ENCODE measurements at places on chromosomes 6 and 20.

- no peak within 1 kb of the TSS for H3K27ac ChIP-seq
- peaks cover 36% of the 10 kb centered on the region for H3K4me1 ChIP-seq
Observed at GRCh38 chr6:1311400-1312202, at the start of gene FOXQ1. Gene FOXQ1, plus strand, starts transcription at chr6:1312098. Its CDS starts 607 bp downstream, at chr6:1312705.

- H3K4me1 ChIP-seq, result no peaks in the 10 kb centered on the region
- H3K36me3 ChIP-seq, result no peaks in the 10 kb centered on the region
- H3K27me3 ChIP-seq, result no peaks in the 10 kb centered on the region
- H3K4me3 ChIP-seq, result no peak overlapping the region
Observed at GRCh38 chr6:115573861-115574260, 486.8 kb downstream of the FRK start.

GRCh38 chr20:6122873-6123648, at the start of gene FERMT1:
Gene FERMT1, minus strand, starts transcription at chr20:6123030. Its CDS starts 3,476 bp downstream, at chr20:6119554.
- peak; percentile 40 for DNase-seq
- H3K27me3 ChIP-seq, result peaks cover 22% of the 10 kb centered on the region
- H3K36me3 ChIP-seq, result no peaks in the 10 kb centered on the region
- peak within 1 kb of the TSS; percentile 48 for H3K27ac ChIP-seq

DNA sequence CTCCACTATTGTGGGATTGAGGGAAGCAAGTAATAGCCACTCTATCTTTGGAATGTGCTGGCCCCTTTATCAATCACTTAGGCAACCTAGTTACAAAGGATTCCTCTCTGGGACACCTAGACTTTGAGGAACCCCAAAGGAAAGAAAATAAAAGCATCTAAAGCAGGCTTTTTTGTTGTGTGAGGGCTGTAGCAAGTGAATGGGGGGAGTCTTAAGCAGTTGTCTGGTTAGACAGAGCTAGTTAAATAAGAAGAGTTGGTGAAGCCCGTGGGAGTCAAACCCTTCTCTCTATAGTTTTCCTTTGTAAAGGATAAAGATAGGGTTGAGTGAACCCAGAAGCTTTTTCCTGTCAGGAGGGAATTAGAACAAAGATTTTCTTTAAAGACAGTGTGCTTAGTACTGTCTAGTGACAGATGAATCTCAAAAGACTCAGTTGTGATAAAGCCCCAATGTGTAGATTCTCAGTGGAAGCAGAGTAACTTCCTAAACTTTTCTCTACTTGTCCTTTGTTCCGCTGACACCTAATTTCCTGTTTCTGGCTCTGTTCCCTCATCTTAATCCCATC, 63.3 kb downstream of the HDGFL1 start:
- no peak overlapping the region for H3K4me3 ChIP-seq
- no peak overlapping the region for H3K27ac ChIP-seq
- H3K36me3 ChIP-seq, result no peaks in the 10 kb centered on the region
- no peak for DNase-seq
- H3K27me3 ChIP-seq, result no peaks in the 10 kb centered on the region
- H3K4me1 ChIP-seq, result peaks cover 28% of the 10 kb centered on the region

DNA sequence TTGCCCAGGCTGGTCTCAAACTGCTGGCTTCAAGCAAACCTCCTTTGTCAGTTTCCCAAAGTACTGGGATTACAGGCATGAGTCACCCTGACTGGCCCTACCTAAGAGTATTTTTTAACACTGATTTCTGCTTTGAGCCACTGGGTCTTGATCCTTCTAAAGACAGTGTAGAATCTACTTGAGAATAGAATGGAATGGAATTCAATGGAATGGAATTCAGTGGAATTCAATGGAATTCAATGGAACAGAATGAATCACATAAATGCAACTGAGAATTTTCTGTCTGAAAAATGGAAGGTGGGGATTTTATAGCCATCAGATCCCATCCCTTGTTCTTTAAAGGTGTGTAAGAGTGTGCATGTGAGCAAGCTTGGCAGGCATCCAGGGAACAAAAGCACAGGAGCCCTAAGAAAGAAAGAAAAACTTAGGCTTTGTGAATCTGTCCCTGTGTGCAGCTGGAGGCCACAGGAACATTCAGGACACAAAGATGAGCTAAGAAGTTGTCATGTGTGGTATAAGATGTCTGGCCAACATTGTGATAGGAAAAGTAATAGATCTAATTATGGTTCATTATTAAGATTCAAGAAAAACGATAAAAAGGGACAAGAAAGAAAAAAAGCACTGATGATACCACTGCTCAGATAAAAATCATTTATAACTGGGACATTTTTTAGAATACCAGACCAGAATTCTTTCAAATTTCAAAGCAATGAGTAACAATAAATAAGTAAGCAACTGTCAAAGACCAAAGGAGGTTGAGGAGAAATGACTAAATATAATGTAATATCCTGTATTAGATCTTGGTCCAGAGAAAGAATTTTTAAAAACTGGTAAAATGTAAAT, 681.0 kb upstream of the GJE1 start:
- H3K4me3 ChIP-seq, result no peak overlapping the region
- no peaks in the 10 kb centered on the region for H3K4me1 ChIP-seq
- no peaks in the 10 kb centered on the region for H3K27me3 ChIP-seq
- DNase-seq, result no peak

DNA sequence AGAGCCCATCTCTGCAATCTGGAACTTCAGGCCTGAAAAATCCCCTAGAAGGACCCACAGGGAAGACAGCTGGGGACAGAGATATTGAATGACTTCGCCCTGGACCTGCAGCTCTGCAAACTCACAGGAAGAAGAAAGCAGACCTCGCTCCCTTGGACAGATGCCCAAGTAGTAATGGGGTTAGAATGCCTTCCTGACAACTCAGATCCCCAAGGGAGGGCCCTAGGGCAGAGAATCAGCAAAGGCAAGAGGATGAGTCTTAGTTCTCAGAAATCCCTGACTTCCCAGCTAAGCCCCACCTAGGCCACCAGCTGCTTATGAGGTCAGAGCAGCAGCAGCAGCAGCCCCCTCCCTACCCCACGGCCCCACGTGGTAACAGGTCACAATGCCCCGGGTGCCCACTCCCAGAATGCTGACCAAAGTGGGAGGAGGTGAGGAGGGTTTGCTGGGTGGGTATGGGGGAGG, at the start of gene C20orf141:
C20orf141 (plus strand) TSS at position 401 of the 465 bp plus-strand sequence. CDS start 198 bp downstream, outside the sequence.
- DNase-seq, result no peak
- H3K4me1 ChIP-seq, result no peaks in the 10 kb centered on the region
- peaks cover 84% of the 10 kb centered on the region for H3K27me3 ChIP-seq

DNA sequence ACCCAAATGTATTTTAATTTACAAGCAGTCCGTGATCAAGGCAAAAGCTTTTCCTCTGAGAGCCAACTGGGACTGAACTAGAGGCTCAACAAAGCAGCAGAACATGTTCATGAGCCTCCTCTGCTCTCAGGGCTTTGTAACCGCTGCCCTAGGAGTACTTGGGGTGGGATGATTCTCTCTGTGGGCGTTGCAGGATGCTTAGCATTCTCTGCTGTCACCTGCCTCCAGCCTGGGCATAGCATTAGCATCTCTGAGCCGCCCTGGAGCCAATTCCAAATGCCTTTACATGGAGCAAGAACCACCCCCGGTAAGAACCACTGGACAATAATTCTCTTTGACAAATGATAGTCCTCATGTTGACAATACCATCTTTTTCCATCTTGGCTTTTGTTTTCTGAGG, 237.6 kb upstream of the CDH4 start:
- no peak for DNase-seq
- no peak overlapping the region for H3K4me3 ChIP-seq
- H3K36me3 ChIP-seq, result no peaks in the 10 kb centered on the region
- H3K27ac ChIP-seq, result no peak overlapping the region

GRCh38 chr6:167684276-167685104, 142.2 kb upstream of the AFDN start:
- peaks cover 49% of the 10 kb centered on the region for H3K4me1 ChIP-seq
- no peak for DNase-seq
- H3K4me3 ChIP-seq, result no peak overlapping the region
- H3K27ac ChIP-seq, result peak overlapping the region; percentile 30
- H3K27me3 ChIP-seq, result no peaks in the 10 kb centered on the region
- no peaks in the 10 kb centered on the region for H3K36me3 ChIP-seq

- H3K27me3 ChIP-seq, result peaks cover 85% of the 10 kb centered on the region
- H3K4me3 ChIP-seq, result no peak overlapping the region
- H3K4me1 ChIP-seq, result no peaks in the 10 kb centered on the region
- no peaks in the 10 kb centered on the region for H3K36me3 ChIP-seq
- H3K27ac ChIP-seq, result no peak overlapping the region
- DNase-seq, result no peak
Observed at GRCh38 chr6:14046476-14047068, 71.0 kb upstream of the CD83 start.

Measured in left ventricle myocardium inferior (tissue), 1 donor.